Frontal cortex (tissue), 4 donors: ENCODE measurements at places on chromosomes 12 and 14.

- no peak for DNase-seq
These were observed 183.2 kb downstream of the C12orf50 start for GRCh38 chr12:87846045-87846444.

GRCh38 chr12:4771960-4772566 lies 51.9 kb downstream of the GALNT8 start:
- DNase-seq, result no peak

GRCh38 chr12:20109676-20110075 lies 258.7 kb upstream of the PDE3A start:
- no peak for DNase-seq

- DNase-seq, result no peak
These were observed 9.3 kb downstream of the PAPLN start for GRCh38 chr14:73246387-73247150.

DNA sequence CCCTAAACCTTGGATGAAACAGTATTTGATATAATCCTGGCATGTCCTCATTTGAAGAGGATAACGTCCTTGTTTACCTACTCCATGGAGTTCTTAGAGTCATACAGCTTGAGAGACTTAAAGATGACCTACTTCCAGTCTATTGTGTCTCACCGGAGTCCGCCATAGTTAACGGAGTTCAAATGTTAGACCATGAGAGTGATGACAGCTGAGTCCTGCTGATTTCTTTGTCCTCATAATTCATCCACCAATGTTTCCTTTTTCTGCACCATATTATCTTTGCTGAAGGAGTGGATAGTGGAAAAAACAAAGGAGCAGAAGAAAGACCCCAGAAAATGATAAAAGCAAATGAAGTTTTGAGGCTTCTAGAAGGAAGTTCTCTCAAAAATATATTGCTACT lies 75.8 kb upstream of the HIF1A start:
- no peak for DNase-seq

GRCh38 chr12:9066755-9067423 lies 48.8 kb downstream of the A2M start:
- no peak for DNase-seq

- no peak for DNase-seq
These were observed 88.4 kb upstream of the SFSWAP start for GRCh38 chr12:131622422-131622955.

DNA sequence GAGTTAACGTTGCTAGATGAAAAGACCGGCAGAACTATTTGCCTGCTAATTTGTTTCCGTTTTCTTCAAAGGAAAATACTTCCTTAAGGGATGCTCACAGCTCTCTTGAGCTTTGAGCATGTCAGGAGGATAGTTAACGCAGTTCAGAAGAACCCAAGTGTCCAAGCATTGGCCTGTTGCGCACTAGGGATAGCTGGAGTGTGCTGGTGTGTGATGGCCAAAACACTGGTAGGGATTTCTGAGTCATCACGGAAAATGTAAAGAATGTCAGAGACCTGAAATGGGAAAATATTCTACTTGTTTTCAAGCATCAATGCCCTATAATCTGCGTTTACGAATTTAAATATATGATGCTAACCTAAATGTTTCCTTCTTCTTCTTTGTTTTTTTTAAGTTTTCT lies 97.8 kb downstream of the VRK1 start:
- DNase-seq, result no peak

GRCh38 chr12:116892349-116893140 lies 11.3 kb upstream of the HRK start:
- no peak for DNase-seq

GRCh38 chr12:130873825-130874224 lies 2.0 kb downstream of the RAN start:
- DNase-seq, result no peak

DNA sequence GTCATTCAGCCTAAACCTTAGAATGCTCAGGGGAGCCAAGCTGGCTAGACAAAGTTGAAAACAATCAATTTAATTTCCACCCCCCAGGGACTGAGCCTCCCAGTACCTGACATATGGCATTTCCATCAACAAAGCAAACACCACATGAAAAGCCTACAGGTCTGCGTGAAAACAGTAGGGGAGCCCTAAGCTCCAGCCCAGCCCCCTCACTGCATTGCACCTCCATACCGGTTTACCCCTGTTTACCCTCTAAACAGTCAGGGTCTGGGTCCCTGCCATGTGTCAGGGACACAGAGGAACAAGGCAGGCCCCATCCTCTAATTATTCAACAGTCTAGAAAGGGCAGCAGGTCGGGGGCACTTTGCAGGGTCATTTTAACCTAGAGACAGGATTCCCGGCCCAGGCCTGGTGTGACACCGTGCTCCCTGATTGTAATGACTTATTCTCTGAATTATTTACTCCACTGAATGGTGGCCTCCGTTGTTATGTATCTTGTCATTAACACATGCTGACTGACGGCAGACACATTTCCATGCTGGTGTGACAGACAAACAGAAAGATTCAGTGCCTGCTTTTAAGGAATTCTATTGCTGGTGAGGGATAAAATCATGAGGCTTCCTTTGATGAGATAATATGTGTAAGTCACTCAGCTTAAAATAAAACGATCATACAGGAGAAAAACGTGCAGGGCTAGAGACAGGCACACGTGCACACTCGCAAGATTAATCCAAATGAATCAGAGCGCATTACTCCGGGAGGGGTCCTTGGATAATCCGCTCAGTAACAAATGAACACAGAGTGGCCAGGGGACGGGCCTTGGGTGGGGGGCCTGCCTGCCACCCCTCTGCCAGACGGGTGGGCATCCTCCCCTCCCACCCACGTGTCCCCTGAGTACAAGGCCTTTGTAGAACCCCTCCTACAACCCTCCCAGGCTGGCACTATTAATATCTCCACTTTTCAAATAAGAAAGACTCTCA lies 23.2 kb downstream of the CCDC88C start:
- no peak for DNase-seq

- DNase-seq, result no peak
These were observed 46.5 kb downstream of the OR9K2 start for GRCh38 chr12:55172686-55173085.

DNA sequence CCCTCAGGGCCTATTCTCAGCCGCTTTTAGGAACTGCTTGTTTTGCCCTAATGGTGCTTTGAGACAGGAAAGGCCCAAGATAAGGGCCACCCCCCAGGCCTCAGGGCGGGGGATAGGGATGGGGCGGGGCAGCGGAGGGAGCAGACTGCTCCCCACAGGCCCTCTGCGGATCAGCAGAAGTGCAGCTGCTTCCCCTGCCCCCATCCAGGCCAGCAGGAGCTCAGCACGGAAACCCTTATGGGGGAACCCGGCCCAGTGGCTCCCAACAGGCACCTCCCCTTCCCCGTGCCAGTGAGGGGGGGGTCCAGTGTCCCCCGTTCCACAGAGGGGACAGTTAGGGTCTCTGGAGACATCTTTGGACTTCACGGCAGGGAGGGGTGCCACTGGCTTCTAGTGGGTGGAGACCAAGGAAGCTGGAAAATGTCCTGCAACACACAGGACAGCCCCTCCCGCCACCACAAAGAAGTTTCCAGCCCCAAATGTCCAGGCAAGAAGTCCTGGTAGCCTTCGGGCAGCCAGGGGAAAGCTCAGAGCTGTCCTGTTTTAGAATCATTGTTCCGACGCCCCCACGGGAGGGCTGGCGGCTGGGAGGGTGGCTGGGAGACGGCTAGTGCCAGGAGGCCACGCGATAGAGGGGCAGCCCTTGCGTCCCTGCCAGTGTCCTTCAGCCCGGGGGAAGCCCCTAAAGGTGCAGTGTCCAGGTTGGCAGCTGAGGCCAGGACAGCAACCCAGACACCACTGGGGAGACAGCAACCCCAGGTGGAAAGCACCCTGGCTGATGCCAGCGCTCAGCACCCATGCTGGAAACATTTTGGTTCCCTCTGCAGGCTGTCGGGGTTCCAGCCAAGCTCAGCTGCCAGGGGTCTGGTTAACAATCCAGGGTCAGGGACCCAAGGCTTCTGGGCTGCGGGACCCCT lies 10.4 kb upstream of the GPR132 start:
- peak; percentile 58 for DNase-seq

DNA sequence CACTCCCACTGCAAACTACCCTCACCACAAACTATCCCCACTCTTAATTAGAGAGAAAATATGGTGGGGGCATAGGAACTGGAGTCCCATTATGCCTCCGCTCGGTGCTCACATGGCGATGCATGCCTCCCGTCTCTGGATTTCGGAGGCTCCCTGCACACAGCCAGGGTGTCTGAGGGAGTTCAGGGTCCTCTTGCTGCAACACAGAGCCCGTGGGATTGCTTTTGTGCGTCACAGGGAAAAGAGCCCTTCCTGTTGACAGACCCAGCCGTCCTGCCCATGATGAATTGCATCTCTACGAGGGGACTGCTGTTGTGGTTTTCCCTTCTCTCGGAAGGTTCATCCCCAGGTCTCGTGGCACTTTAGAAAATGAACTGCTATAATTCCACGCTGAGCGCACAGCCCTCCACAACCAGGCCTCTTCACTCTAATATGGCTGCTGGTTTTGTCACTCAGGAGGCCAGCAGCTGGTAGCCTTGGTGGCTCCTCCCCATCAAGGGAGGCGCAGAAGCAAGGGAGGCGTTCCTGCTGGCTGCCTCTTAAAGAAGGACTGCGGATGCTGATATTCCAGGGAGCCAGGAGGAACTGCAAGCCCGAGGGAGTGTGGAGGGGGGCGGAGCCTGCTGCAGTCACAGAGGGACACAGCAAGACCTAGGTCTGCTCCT lies 158.0 kb downstream of the KCNA5 start:
- DNase-seq, result no peak

DNA sequence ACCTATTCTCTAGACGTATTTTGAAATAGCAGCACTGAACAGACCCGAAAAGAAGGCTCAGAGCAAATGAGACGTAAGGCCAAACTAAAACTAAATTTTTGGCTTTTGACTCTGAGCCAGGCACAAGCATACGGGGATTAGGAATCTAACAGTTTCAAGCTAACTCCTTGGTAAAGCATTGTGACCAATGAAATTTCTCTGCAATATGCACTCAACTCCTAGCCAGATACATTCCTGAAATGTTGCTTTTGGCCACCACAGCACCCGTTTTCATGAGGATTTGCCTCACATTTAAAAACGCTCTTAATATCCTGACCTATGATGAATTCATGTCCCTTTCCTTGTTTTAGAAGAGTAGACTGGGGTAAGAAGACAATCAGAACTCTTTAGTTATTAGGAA lies 53.1 kb upstream of the NPFF start:
- no peak for DNase-seq

DNA sequence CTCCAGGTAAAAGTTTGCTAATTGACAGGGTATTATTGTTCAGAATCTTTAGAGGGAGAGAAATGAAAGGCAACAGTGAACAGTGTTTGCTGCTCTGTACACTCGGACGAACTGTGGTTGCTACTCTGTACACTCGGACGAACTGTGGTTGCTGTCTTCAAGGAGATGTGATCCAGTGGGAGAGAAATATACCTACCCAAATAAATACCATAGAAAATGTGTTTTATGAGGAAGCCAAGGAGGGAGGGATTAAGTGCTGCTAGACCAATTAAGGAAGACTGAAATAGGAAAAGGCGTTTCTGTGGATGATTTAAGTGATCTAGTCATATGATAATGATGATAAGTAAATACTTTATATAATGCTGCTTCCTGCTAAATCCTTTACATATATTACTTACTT lies 2.7 kb downstream of the STK38L start:
- no peak for DNase-seq

DNA sequence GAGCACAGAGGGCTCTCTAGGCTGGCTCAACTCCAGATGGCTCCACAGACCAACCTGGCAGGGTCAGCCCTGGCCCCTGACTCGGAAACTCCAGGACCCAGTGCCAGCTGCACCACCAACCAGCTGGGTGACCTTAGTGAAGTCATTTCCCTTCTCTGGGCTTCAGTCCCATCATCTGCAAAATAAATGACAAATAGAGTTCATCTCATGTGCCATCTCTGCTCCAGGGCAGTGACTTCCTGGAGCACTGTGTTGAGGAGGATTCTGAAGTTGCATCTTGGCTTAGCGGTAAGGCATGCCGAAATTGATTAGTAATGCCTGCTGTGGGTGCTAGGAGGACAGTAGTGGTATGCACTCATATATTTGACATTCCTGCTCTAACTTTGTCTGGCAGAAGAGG lies 31.5 kb downstream of the DTX1 start:
- DNase-seq, result no peak

DNA sequence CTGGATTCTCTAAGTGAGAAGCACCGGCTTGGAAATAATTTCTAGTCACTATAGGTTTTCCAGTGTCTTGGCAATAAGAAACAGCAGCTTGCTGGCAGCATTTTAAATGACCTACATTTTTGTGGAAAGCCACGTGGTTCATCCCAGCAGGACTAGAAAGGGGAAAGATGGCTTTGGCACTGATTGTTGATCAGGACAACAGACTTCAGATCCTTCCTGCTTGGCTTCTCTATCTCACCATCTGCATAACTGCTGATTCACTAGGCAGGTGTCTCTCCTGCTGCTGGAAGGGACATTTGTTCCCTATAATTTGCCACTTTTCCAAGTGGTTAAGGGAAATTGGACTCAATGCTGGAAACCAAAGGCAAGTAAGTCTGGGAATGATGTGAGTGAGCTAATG lies 131.0 kb downstream of the TTC8 start:
- DNase-seq, result no peak

DNA sequence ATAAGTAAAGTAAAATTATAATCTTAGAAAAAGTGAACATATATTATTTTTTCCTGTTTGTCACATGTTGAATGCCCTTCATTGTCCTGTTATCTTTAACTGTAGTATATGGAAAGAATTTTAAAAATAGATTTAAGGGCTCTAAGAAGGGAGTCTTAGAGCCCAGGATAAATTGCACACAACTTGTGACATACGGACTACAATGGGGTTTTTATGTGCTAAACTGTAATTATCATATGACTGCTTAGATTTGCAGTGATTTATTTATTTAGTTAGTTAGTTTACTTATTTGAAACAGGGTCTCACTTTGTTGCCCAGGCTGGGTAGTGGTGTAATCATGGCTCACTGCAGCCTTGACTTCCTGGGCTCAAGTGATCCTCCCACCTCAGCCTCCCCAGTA lies 187.8 kb upstream of the HMGA2 start:
- DNase-seq, result no peak

GRCh38 chr14:81275305-81276072 lies 54.7 kb upstream of the GTF2A1 start:
- DNase-seq, result peak; percentile 17

DNA sequence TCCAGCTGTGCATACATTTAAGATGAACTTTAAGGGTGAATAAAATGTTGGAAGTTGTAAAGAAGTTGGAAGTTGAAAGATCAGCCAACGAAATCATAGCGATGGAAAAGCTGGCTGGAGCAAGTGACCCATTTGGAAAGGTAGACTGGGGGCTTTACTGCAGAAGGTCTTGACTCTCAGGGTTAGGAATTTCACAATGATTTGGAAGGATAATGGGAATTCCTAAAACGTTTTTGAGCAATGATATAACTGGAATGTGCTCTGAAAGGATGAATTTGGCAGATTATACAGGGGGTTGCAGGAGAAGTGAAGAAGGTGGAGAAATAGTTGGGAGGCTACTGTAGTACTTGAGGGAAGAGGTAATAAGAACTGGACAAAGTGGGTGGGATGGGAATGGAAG lies 27.4 kb downstream of the EMP1 start:
- DNase-seq, result no peak

GRCh38 chr12:82787016-82787415 lies 100.3 kb downstream of the TMTC2 start:
- DNase-seq, result no peak

- no peak for DNase-seq
These were observed 583.6 kb downstream of the GALC start for GRCh38 chr14:87409393-87409792.
